ENCODE measurements at places on chromosomes 2 and 18.

GRCh38 chr18:2992995-2993877 is 19.7 kb downstream of the LPIN2 start:
- peaks cover 10% of the 10 kb centered on the region for H3K4me1 ChIP-seq
- DNase-seq = no peak
- H3K27ac ChIP-seq = no peak overlapping the region
- no peaks in the 10 kb centered on the region for H3K27me3 ChIP-seq
- H3K36me3 ChIP-seq = no peaks in the 10 kb centered on the region

GRCh38 chr2:82411071-82411470 is 2048.0 kb downstream of the SUCLG1 start:
- H3K4me1 ChIP-seq = no peaks in the 10 kb centered on the region
- 0 out of 2 replicates have a peak overlapping the region, but pooled peaks have one; percentile 25 for H3K4me3 ChIP-seq

- H3K4me1 ChIP-seq = peaks cover 44% of the 10 kb centered on the region
- H3K36me3 ChIP-seq = peaks cover 18% of the 10 kb centered on the region
- DNase-seq = peak; percentile 69
- H3K27ac ChIP-seq = peak overlapping the region; percentile 98
- H3K27me3 ChIP-seq = no peaks in the 10 kb centered on the region
- no peak overlapping the region for H3K4me3 ChIP-seq
Measured at GRCh38 chr2:233412405-233412804, 58.1 kb downstream of the DGKD start.

DNA sequence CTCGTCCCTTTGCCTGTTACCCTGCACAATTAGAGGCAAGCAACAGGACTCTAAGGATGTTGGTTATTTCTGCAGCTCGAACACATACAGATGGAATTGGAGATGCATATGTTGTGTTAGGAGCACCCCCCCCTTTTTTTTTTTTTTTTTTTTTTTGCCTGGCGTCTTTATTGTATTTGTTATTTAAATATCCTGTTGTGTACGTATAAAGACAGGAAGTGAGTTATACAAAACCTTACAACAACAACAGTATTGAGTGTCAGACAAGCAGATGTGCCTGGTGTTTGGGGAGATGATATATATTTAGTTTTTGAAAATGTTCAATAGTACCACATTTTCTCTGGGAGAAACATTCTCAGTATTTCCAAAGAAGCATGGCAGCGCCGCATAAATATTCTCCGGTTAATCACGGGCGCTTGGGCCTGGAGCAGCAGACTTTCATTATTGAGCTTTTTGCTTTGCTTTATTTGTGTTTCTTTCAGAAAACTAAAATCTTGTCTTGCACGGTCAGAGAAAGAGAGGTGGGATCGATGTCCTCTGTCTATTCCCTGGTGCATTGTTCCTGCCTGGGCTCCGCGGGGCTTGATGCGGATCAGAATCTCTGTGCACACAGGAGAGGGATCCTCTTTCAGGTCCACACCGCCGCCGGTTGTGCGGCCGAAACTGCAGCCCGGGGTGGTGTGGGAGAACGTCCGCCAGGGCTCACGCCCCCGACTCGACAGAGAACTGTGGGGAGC is 23.2 kb upstream of the ZNF516 start:
- H3K36me3 ChIP-seq = no peaks in the 10 kb centered on the region
- no peak overlapping the region for H3K4me3 ChIP-seq
- no peak overlapping the region for H3K27ac ChIP-seq
- peaks cover 93% of the 10 kb centered on the region for H3K27me3 ChIP-seq

GRCh38 chr2:65436824-65437221 is 4.4 kb upstream of the SPRED2 start:
- peak overlapping the region; percentile 88 for H3K27ac ChIP-seq
- H3K36me3 ChIP-seq = no peaks in the 10 kb centered on the region
- DNase-seq = no peak
- peak overlapping the region; percentile 83 for H3K4me3 ChIP-seq
- no peaks in the 10 kb centered on the region for H3K27me3 ChIP-seq

DNA sequence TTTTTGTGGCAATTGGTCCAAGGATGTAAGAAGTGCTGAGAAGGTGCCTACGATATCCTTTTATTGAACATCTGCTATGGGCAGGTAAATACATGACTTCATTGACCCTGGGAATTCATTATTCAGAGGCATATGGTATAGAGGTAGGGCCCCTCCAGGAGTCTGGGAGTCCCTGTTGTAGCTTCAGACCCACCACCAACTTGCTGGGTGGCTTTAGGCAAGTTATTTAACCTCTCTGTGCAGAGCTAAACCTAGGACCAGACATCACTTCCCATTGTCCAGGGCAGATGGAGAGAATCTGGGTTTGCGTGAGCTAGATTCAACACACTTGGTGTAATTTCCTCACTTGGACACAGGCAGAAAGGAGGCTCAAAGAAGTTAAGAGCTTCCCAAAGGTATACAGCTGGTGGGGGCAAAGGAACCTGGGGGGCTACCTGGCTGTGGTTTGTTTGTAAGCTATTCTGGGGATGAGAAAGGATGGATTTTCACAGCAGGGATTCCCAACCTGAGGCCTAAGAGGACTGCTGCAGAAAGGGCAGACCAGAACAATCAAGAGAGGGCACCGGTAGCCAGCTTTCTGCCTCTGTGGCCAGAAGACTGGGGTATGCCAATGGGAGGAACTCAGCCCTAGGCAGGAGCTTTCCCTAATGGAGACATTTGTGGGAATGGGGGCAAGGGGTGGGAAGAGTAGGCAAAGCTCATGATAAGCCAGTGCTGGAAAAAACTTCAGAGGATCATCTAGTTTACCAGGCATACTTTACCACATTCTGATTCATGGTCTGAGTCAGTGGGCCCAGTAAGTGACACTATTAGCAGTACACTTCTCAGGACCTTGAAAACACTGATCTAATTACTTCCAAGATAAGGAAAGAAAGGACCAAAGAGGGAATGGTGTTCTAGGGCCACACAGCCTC is 102.7 kb upstream of the SMAD2 start:
- H3K4me3 ChIP-seq = no peak overlapping the region
- no peaks in the 10 kb centered on the region for H3K27me3 ChIP-seq
- H3K36me3 ChIP-seq = no peaks in the 10 kb centered on the region
- no peak overlapping the region for H3K27ac ChIP-seq
- peaks cover 9% of the 10 kb centered on the region for H3K4me1 ChIP-seq

Measured in PC-3 (cell line).